ENCODE measurements at places on chromosomes 6 and 20.

- DNase-seq: no peak
These were observed 56.8 kb downstream of the NOL4L start for GRCh38 chr20:32528171-32528891.

GRCh38 chr20:44858606-44859360 is 26.7 kb upstream of the YWHAB start:
- no peak for DNase-seq

GRCh38 chr6:143007646-143008045 is 53.0 kb upstream of the AIG1 start:
- DNase-seq: no peak

DNA sequence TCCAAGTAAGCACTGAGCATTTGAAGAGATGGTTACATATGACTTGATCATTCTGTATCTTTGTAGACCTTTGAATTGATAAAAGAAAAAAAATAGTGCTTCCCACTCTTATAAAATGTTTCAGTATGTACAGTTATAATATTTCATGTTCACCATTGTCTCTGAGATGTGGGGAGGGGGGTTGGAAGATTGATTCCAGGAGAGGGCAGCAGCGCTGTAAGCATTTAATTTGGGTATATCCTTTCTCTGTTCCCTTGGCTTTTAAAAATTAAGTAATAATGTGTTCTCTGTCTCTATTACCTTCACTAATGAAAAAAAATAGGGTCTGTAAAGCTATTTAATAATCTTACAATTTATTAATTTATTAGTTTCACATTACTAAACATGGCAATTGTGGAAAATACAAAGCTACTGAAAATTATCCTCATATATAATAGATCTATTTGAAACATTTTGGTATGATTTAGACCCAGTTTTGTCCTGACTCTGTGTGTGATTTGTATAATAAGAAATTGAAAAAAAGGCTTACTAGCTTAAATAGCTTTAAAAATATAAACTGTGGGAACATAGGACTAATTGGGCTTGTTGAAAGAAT is 341.2 kb downstream of the CDKAL1 start:
- DNase-seq: no peak

All from caudate nucleus (tissue), 63 donors.